ENCODE measurements at places on chromosomes 2 and 18.

DNA sequence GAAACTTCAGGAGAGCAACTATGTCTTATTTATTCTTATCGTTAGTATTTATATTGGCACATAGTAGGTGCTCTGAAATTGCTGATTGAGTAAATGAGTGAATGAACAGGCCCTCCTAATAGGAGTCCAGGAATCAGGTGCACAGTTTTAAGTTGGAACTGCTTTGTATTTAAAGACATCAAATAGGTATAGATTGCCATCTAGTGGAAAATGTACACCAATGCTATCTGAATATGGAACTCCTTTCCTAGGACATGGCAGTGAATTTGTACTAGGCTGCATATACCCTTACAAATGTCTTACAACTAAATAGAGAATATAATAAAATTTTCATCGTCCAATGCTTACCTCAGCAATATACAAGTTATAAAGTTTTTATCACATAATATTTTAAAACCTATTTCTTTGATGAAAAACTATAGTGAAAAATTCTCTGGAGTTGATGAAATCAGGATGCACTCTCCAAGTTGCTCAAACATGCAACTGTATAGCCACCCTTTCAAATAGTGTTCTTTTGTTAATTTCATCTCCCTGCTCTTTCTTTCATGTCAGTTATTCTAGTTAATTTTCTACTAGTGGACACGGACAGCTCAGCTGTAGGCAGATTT lies 318.9 kb upstream of the SYT4 start:
- no peak for ATAC-seq

GRCh38 chr2:191757208-191757607 lies 79.3 kb downstream of the NABP1 start:
- ATAC-seq = no peak

GRCh38 chr2:108927936-108928659 lies 60.9 kb downstream of the EDAR start:
- peak; percentile 32 for ATAC-seq

GRCh38 chr2:85078536-85078935 lies 54.7 kb upstream of the TCF7L1 start:
- no peak for ATAC-seq

DNA sequence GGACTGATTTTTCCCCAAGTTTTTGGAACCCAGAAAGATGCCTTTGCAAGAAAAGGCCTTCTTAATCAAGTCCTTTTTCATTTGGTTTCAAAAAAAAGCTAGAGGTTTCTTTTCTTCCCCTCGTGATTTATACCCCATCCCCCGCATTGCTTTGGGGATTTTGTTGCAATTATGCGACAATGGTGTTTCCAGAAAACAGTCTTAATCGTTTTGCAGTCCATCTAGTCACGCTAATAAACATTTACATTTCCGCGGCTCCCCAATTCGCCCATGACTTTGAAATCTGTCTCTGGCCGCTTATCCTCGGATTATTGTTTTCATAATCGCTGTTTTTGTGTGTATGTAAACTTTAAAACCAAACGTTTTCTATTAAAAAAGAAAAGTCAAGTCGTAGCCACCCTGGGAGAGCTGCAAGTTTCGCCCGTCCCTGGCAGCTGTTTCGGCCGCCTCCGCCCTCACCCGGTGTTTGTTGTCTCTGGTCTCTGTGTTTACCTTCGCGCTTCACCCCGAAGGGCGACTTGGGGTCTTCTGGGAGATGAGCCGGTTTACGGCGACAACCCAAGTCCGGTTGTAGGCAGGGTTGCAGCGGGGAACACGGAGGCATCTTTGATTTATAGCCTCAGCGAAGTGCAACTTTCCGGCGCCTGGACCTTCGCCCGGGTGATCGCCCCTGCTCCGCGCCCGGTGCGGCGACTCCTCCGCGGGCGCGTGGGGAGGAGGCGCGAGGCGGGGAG lies 667 bp downstream of the SP9 start:
- no peak for ATAC-seq

- no peak for ATAC-seq
Observed at GRCh38 chr2:46914578-46915230, 902 bp downstream of the MCFD2 start.

- ATAC-seq = no peak
Observed at GRCh38 chr2:128474962-128475361, 156.3 kb upstream of the HS6ST1 start.

DNA sequence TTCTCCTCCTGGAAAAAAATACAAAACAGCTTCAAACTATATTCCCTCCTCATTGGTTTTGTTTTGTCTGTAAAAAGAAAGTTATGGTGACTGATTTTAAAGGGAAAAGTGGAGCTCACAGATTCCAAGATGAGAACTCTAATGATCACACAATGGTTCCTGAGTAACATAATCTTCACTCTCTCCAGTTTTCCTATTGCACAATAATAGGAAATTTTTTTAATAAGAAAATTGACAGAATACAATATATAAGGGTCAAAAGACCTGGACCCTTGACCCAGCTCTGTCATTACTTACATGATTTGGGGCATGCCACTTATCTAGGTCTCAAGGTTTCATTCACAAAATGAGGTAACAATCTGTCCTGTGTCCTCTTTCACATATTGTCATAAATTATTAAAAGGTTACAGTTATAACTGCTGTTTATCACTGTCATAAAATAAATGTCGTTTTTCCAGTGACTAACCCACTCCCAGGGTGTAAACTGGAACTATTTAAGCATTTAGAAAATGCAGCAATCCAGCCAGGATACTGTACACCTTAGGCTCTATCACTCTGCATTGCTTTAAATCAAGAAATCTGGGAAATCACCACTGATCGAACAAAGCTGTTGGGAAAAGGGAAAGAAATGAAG lies 4.1 kb downstream of the MGAT4A start:
- ATAC-seq = no peak

- ATAC-seq = no peak
Observed at GRCh38 chr2:28137221-28137620, 246.7 kb downstream of the BABAM2 start.

GRCh38 chr2:173109253-173110188 lies 33.9 kb downstream of the MAP3K20 start:
- ATAC-seq = no peak

DNA sequence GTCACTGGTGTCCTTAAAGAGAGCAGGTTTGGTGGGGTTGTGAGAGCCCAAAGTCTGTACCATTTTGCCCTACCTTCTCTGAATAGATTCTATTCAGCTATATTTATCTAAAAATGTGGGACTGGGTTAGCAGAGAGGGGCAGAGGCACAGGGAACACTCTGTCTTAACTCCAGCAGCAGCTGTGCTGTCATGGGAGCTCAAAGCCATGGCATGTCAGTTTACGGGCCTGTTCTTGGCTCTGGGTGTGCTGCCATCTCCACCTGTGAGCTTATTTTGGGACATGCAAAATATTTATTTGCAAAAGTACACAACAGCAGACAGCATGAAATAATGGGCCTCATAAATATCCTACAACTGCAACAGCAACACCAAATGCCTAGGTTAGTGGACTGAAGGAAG lies 129.6 kb upstream of the KCTD1 start:
- ATAC-seq = no peak

GRCh38 chr2:145226901-145227300 lies 707.0 kb upstream of the ZEB2 start:
- ATAC-seq = no peak

DNA sequence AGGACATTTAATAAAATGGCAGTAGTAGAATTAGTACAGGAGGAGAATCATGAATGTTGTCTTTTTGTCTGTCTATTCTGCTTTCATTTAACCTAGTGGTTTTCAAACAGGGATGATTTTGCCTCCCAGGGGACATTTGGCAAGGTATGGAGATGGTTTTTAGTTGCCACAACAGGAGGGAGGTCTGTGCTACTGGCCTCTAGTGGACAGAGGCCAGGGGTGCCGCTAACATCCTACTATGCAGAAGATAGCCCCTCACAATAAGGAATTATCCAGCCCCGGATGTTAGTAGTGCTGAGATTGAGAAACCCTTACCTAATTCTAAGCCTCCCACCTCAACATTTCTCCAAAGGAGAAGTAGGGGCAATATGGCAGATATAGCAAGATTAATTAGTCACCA lies 18.3 kb downstream of the FASTKD2 start:
- no peak for ATAC-seq

GRCh38 chr2:69989441-69990105 lies 28.1 kb upstream of the ASPRV1 start:
- no peak for ATAC-seq

DNA sequence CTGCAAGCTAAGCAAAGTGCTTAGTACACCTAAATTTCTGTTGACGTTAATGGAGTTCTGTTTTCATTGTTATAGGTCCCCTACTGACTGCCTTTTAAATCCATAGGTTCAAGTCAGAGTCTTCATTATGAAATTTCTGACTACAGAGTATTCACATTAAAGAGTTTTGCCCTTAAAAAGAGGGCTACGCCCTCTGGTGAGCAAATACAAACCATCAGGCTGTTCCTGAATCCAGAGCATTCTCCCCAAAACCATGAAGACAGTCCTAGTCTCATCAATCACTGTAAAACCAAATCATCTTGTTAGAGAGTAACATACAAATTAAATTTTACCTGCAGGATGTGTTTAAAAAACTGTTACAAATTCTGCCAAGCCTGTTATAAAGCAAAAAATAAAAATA lies 1091.7 kb downstream of the TDRD15 start:
- no peak for ATAC-seq

DNA sequence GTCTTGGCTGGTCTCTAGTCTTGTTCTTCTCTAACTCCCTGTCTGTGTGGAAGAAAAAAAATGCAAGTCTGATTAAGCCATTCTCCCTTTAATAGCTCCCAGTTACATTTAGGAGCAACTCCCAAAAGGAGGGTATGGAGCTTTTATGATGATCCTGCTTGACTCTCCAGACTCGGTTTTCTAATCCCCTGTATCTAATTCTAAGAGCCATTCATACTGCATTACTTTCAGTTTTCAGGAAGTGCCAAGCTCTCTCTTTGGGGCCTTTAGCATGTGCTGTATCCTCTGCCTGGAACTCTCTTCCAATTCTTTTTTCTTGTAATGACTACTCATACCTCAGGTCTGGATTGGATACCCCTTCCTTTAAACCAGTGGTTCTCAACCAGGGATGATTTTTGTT lies 219.7 kb upstream of the SPRED2 start:
- ATAC-seq = no peak

GRCh38 chr2:40471866-40472265 lies 20.0 kb upstream of the SLC8A1 start:
- no peak for ATAC-seq

DNA sequence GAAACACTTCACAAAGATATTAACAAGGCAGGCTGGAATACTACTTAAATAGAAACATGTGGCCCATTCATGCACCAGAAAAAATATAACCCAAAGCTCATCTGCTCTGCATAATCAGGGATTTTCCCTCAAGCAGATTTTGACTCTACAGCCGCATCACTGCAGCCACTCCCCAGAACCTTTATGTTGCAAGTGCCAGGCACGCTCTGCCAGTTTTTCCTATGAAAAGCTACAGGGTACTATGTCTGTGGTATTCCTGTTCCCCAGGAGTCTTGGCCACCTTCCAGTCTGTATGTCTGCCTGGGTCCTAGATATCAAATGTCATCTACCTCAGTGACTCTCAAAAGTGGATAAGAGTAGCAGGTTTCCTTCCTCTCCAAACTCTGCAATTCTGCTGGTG lies 3.8 kb downstream of the COA5 start:
- no peak for ATAC-seq

DNA sequence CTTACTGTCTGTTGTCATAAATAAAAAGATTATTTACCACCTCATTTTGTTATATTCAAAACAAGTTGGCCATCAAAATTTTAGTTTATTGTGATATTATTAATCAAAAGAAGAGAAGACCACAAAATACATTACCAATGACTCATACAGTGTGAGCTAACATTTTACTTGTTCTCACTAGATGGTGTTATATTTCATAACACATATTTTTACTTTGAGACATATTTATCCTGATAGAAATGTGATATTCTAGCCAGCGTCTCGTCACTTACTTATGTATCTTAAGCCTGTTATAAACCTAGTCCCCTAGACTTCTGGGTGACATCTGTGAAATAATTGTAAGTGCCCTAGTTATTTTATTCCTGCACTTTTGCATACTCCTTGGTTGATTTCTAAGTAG lies 263.2 kb downstream of the CDH7 start:
- no peak for ATAC-seq

DNA sequence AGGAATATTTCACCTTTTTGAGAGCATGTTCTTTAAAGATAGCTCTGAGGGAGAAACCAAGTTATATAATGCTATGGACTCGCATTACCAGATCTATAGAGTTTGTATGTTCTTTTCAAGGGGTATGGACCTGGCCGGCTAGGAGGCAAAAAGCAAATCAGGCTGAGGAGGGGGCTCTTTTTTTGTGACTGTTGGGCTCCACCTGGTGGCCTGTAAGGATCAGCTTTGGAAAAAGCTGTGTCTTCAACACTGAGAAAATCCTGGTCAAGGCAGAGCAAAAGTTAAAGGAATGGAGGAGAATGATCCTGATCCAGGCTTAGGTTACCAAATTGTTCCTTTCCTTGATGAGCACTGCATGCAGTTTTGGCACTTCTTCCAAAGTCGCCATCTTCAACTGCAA lies 180.5 kb downstream of the DIS3L2 start:
- peak; percentile 31 for ATAC-seq

DNA sequence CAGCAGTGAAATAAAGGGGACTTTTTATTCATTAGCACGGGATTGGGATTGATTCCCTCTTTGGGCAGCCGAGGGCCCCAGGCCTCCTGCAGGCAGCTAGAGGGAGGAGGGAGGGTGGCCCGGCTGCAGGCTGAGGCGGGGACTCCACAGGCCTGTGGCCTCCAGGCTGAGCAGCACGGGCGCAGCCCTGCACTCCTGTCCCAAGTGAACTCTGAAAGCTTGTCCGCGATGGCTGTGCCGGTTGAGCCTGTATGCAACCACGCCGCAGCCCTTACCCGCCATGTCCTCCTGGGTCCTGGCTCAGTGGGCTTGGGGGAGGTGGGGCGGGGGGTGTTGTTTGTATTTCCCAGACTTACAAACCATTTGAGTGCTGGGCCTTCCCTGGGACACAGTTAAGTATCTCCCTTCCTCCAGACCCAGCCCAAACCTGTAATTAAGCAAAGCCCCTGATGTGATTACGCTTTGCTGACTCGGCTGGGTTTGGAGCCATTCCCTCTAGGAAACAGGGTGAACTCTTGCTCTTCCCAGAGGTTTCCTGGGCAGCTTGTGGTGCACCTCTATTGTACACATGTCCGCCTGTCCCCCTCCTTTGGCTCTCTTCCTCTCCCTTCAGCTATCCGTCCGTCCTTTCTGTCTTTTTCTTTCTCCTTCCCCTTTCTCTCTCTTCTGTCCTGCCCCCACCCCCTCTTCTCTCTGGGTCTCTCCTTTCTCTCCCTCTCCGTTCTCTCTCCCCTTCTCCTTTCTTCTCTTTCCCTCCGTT lies 5.3 kb downstream of the GLI2 start:
- no peak for ATAC-seq

DNA sequence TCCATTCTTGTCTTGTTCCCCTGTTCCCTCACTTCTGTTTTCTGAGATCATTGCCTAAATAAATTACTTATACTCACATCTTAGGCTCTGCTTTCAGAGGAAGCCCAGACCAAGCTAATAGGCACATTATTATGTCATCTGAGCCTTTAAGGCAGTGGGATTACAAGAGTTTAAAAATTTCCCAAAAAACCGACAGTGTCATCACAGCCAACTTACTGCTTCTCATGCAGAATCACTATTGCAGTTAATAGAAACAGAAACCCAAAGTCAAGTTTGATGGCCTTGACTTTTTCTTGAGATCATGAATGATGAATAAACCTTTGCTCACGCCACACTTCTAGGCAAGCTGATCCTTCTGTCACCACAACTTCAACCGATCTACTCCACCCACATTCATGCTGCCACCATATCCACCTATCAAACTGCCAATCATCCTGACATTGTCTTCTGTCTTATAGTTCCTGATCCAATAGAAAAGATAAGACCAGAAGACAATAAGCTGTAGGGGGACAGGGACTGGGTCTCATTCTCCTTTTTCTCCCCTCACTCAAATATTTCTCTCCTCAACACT lies 142.7 kb upstream of the CREB1 start:
- ATAC-seq = peak; percentile 85

All from activated T-helper 17 cell treated with anti-CD3 and anti-CD28 coated beads, Interleukin-2, amount 50 U/mL, for 72 hours (primary cell).